ENCODE measurements at places on chromosomes 6 and 20.

DNA sequence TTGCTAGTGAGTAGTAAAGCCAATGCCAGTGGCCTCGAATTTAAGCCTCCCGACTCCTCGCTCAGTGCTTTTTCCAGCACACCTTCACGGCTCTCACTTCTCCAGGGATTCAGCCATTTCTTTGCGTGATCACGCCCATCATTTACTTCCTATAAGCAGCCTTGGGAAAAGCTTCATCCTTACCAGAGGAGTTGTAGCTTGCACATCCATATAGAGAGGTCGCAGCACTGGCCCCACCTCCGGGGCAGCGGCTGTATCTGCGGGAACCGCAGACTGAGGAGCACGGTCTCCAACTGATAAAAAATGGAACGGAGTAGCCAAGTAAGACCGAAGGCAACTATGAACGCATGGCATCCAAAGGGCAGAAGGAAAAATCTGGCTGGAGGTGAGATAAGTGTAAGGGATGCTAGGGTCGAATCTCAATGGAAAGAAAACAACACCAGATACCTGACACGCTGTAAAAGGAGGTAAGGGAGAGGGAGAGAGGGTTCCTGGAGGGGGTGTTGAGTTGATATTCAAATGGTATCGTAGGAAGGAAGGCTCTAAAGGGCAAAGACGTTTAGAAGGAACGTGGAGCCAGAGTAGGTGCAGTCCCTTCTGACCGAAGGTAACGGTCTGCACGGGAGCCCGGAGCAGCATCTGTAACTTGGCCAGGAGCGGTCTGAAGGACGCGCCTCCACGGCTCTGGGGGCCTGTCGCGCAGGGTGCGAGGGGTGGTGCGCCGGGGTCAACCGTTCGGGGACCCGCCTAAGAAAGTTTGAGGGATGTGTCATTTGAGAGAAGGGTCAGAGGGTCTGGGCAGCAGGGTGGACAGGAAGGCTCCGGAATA lies 640 bp downstream of the NFS1 start:
- no peak for DNase-seq

DNA sequence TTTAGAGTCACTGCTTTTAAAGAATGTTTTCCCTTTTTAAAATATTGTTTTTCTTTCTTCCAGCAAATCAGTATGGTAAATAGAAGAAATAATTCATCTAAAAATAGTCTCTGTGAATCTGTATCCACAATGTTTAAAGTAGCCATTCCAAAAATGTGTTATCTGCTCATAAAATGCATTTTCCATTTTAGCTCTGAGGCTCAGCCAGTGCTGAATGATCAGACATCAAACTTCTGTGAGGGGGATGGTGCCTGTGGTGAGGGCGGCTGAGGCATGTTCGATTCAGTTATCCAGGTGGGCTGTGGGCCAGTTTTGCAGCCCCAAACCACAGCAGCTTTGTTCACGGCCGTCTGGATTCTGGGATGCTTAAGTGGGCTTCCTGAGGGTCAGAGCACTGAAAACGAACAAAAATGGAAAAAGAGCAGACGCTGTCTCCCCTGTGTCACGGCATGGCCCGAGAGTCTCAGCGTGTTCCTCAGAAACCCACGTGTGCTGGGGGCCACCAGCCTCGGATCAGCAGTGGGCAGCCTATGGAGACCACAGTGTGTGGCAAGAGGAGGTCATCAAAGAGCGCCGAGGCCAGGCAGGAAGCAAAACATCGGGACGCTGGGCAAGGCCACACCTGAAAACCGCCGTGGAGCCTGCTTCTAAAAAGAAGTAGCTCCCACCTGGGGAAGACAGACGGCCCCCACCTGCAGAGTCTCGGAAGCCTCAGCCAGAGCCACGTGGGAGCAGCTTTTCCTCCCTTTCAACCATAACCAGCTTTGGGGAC lies 134.9 kb upstream of the THBS2 start:
- DNase-seq, result peak; percentile 7

- no peak for DNase-seq
Measured at GRCh38 chr6:142440600-142441293, 138.9 kb downstream of the ADGRG6 start.

DNA sequence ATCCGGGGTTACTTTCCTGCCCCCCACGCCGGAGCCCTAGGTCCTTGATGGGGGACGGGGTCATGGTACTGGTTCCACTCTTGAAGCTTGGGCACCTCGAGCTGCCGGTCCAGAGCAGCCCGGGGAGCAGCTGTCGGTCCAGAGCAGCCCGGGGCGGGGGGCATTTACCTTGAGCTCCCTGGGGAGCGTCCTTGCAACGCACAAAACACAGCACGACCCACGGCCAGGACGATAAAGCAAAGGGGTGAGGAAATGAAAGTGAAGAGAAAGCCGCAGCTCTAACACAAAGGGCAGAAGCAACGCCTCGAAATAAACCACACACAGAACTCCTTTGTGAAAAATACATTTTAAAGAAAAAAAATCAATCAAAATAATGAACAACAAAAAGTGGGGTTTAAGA lies 39.1 kb downstream of the KCNQ2 start:
- no peak for DNase-seq

- DNase-seq, result peak; percentile 38
Measured at GRCh38 chr20:50163570-50164317, 10.2 kb upstream of the PEDS1 start.

GRCh38 chr20:35592339-35592974 lies 23.2 kb upstream of the SPAG4 start:
- DNase-seq, result no peak

DNA sequence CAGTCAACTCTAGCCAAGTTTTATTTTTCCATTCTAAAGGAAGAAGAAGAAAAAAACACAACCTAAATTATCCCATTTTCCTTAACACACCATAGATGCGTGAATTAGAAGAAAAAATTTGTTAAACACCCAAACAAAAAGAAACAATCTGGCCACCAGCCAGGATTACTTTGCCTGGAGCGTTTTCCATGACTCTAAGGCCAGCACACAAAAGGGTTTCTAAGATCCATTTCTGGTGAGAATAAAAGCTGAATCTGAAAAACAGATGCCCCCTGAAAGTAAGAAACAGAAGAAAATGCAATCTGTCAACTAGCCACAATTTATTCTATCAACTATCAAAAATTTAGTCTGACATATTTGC lies 267.2 kb upstream of the SULF2 start:
- DNase-seq, result peak; percentile 44

DNA sequence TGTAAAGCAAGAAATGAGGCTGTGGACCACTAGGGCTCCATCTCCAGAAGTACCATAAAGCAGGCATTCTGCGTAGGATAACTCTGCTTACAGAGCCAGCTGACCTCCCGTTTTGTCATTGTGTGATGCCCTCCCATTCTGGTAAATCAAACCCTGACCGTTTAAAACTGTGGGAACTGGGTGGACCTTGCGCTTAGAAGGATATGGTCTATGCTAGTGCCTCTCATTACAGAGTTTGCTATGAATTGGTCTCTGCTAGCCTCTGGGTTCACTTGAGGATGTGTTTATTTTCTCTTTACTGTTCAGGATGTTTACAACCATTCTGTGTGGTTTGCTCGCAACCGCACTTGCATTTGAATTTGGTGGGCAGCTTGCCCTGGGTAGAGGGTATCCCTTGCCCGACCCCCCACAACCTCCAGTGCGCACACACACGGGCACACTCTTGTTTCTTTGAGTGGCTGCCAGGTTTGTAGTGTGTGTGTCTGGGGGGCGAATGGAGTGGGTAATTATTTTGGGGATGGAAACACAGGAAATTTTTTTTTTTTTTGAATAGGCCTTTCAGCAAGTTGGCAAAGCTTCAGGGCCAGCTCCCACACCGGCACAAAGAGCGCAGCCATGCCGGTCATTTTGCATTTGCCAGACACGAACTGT lies 198.3 kb downstream of the JARID2 start:
- DNase-seq, result no peak

DNA sequence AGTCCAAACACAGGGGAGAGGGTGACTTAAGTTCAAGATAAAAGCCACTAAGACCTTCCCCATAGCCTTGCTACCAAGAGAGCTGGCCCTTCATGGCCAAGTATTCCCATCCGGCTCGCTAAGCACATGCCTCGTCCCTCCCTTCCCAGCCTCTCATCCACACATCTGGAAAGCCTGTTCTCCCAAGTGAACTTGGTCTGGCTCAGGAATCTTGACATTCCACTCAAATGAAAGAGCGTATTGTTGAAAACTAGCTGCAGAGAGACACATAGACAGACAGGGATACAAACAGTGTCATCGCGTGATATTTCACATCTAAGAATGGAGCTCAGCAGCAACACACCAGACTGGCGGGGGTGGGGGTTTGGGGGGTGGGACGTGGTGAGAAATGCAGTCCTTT lies 182.8 kb upstream of the FOXQ1 start:
- DNase-seq, result peak; percentile 85

GRCh38 chr20:24950836-24951525 lies 1.9 kb downstream of the CST7 start:
- no peak for DNase-seq

- DNase-seq, result no peak
Measured at GRCh38 chr6:36095497-36096391, 34.6 kb upstream of the MAPK13 start.

DNA sequence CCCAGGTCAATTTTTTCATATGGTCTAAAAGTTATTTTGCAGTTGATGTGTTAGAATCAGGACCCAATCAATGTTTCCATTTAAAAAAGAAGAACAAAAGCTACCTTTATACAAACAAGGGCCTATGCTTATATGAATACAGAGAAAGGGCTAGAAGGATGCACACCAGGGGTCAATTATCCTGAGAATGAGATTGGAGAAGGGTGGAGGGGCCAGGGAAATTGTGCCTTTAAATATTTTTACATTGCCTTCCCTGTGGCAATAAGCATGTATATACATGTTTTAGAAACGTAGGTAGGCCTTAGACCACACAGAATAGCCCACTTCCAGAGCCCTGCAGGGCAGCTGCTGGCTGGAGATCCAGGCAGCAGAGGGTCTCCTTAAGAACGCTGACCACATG lies 12.7 kb downstream of the EXOC2 start:
- no peak for DNase-seq

DNA sequence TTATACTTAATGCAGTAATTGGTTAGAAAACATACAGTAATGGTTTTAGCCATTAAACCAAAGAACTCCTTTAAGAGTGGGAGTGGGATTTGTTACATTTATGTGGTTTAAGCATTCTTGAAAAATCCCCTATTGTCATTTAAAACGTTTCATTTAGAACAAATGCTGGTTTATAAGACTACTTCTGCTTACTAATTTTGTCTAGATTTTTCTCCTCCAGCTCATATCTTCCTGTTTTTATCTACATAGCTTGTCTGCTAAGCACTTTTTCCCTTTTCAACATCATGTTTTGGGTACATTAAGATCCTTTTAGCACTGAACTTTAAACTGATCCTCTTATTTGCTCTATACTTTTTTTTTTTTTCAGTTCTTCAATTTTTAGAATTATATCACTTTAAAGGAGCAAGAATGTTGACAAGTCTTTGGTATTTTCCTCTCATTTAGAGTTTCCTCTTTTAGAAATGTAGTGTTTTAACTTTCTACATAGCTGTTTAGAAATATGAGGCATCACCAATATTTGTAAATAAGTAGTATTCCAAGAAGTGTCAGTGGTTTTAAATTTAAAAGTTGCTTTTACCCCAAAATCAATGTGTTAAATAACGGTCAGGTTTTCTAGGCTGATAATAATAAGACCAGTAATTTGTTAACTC lies 80.9 kb downstream of the SESN1 start:
- DNase-seq, result no peak

DNA sequence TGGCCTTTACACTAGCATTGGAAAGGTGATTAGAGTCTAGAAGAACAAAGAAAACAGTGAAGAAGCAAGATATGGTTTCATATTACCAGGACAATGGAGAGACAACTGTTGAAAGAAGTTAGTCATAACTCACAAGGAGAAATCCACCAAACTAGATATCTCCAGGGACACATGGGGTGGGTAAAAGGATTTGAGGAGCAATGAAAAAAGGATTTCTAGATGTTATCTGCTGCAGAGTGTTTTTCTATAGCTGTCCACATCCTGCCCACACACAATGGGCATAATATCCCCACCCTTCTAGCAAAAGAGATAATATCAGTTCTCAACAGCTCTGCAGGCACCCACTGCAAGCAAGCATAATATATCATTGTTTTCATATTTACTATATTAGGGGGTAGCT lies 303.1 kb downstream of the HAO1 start:
- peak; percentile 47 for DNase-seq

GRCh38 chr6:133132466-133132971 lies 108.6 kb upstream of the EYA4 start:
- DNase-seq, result no peak

- no peak for DNase-seq
Measured at GRCh38 chr6:53216301-53216700, 67.7 kb upstream of the GCM1 start.

DNA sequence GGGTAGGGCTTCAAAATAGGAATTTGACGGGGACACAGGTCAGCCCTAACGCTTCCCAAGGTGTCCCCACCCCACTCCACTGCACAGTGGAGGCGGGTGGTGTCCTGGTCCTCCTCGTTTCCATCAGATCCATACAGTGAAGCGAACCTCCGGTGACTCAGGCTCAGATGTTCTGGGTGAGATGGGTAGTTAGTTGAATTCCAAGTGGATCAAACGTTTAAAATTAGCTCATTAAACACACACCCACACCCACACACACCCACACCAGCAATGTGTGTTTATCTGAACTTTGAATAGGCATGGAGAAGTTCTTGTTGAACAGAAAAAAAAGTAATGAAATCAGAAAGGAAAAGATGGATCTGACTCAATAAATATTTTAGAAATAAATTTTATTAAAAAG lies 58.9 kb downstream of the CDH4 start:
- DNase-seq, result no peak

- DNase-seq, result no peak
Measured at GRCh38 chr6:165098165-165098564, 211.2 kb downstream of the C6orf118 start.

GRCh38 chr6:15036690-15037245 lies 209.1 kb upstream of the JARID2 start:
- no peak for DNase-seq

DNA sequence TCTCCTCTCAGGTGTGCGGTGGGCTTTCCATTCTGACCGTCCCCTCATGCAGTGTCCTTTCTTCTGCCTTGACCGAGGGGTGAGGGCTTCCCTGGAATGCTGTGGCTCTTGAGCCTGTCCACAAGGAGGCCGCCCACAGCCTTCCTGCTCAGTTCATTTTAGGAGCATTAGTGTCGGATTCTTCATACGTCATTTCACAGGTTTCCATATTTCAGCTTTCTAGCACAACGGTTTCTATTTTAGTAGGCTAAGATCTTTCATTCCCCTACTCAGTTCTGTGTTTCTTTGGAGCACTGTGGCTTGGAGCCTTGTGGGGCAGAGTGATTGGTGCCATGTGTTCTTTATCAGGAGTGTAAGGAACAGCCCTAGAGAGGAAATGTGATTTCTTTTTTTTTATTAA lies 5.5 kb downstream of the PPP1R3G start:
- DNase-seq, result no peak

- no peak for DNase-seq
Measured at GRCh38 chr6:10081957-10082356, 332.9 kb downstream of the TFAP2A start.

Measured in fibroblast of skin of right biceps (primary cell).